ENCODE measurements at places on chromosomes 16 and 17.

- no peak for DNase-seq
Observed at GRCh38 chr16:69108064-69108904, 2.8 kb downstream of the HAS3 start.

DNA sequence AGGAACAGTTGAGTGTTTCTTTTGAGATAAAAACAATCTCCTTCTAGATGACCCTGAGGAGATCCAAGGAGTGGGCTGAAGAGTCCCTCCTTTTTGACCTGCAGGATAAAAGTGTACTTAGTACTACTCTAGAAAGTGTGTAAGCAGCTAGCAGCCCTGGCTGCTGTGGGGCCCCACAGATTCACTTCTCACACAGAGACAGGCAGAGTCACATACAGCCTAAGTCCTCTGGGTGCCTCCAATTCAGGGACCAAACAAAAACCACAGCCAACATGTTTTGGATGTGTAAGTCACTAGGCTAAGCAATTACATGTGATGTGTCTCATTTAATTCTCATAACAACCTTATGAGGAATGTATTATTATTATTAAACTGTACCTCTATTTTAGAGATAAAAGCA is 97.1 kb downstream of the TMEM100 start:
- no peak for DNase-seq

DNA sequence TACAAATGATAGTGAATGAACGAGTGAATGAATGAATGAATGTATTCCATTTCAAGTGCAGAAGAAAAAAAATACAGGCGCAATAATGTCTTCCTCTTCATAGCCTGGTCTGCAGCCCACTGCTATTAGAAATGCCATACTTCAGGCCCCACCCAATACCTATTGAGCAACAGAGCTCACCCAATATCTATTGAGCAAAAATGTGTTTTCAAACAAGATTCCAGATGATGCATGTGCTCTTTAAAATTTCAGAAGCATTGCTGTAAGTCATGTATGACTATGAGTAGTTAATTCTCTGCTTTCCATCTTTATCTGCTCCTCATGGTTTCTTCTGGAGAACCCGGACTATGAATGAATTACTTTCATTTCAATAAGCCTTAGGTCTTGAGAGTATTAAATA is 308.2 kb downstream of the XYLT1 start:
- DNase-seq, result no peak

GRCh38 chr16:4264546-4264945 is 8.3 kb downstream of the TFAP4 start:
- DNase-seq, result no peak

GRCh38 chr16:22898874-22899348 is 84.9 kb downstream of the HS3ST2 start:
- peak; percentile 3 for DNase-seq

GRCh38 chr16:71373073-71373472 is 14.6 kb downstream of the CALB2 start:
- no peak for DNase-seq

DNA sequence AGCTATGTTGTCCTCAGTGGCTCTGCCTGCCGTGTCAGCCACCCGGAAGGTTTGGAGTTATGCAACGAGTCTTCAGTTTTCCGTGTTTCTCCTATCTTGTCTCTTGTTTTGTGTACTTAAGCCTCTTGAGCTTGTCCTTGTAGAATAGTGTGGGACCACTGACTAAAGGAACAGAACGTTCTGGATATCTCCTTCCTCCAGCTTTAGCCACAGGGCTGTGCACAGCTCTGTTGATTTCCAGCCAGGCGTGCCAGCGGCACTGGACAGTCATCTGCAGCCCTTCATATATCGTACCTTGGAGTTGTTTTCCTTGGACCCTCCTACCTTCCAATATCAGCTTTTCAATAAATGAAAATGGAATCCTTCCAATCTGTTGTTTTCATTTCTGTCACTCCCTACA is 39.8 kb downstream of the TMEM11 start:
- no peak for DNase-seq

GRCh38 chr17:49242813-49243212 is 12.2 kb upstream of the PHOSPHO1 start:
- DNase-seq, result no peak

All from stimulated activated naive CD4-positive, alpha-beta T cell treated with Interleukin-2 at 50 U/mL for 16 hours (primary cell).